ENCODE measurements at places on chromosomes 3 and 15.

DNA sequence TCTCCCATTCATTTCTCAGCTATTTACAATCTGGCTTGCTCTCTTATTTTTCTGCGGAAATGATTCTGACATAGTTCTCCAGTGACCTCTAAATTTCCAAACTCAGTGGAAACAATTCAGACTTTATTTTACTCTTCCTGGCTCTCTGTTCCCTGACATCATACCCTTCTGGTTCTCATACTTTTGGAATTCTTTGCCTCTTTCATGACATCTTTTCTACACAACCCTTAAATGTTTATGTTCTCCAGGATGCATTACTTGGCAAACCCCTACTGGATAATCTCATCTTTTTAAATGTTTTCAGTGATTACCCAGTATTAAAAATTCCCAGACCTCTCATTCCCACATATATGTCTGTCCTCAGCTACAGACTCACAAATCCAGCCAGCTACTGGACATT lies 23.9 kb upstream of the PLSCR4 start:
- DNase-seq = peak; percentile 52

GRCh38 chr3:104546301-104546700 lies 820.4 kb upstream of the ALCAM start:
- DNase-seq = no peak

GRCh38 chr3:53144862-53145712 lies 14.9 kb upstream of the RFT1 start:
- DNase-seq = no peak

GRCh38 chr3:10449436-10449835 lies 56.0 kb downstream of the ATP2B2 start:
- DNase-seq = no peak

GRCh38 chr3:172089250-172089649 lies 49.9 kb downstream of the FNDC3B start:
- DNase-seq = no peak

DNA sequence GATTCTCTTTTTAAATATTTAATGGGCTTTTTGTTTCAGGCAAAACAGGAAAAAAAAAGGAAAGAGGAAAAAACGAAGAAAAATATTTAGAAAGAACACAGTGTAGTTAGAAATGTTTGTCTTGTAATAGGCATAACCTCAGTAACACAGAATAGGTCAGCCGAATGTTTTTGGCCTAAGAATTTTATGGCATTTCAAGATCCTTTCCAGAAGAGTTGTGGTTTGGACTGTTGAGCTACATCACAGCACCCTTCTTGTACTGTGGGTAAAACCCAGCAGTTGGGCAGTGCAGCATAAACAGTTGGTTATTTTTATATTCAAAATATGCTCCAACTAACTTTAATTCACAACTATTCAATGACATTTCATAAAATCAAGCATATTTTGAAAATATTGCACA lies 474.4 kb upstream of the AGTR1 start:
- DNase-seq = no peak

DNA sequence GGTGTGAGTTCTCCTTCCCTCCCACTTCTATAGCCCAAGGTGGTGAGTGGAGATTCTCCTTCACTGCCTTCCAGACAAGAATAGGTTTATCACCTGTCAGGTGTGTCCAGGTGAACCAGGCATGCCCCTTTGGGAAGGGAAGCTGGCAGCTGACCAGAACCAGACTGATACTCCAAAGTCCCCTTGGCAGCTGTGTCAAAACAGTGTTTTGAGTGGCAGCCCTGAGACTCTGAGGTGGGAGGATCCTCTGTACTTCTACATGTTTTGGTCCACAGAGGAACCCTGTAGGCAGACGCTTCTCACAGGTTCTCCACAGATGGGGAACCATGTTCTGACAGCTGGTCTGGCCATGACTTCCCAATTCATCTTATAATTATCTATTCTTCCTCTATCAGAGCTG lies 30.1 kb downstream of the ISL2 start:
- DNase-seq = no peak

- DNase-seq = no peak
These were observed 113.9 kb downstream of the PDE8A start for GRCh38 chr15:85095566-85095965.

DNA sequence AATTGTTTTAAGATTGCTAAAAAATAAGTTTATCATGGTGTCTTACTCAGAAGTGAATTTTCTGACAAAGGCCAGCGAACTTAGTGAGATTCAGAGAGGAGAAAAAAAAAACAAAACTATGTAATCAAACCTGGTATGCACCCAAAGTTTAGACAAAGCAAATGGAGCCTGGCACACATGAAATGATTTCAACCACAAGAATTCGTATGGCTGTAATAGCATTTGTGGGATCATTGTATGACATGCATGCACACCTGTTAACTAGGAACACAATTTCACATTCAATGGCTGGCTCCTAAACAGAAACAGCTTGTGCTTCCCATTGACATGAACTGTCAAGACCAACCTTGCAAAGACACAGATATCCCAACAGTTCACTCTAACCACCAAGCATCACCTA lies 94.6 kb downstream of the ZIC4 start:
- DNase-seq = no peak

DNA sequence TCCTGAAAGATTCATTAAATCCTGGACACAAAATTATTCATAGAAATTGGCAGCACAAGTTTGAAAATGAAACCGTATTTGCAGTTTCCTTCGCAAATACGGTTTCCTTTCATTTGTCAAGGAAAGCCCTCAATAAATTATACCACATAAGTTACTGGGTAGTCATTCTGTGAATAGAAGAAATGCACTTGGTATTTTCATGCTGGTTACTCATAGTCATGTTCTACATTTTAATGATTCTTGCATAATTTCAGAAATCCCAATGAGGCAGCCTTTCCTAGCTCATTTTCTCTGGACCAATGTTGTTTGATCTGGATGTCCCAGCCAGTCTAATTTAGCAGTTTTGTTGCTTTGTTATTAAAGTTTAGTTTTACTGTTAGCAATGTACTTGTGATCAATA lies 43.2 kb downstream of the MINAR1 start:
- peak; percentile 1 for DNase-seq

DNA sequence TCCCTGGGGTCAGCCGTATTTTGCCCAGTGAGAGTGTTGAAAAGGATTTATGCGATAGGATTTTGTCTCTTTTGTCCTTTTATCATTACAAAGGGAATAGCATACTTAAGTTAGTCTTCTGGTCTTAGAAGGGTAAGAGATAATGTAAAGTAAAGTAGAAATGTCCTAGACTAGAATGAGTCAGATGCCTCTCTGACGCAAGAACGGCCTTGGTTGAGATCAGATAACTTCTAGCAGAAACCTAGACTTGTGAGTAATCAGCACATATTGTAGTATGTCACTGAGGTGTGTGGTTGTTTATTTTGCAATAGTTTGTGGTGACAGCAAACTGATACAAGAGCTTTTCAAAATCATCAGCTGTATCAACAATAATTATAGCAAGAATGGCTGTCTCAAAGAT lies 866.1 kb downstream of the NSUN3 start:
- no peak for DNase-seq
